ENCODE measurements at places on chromosomes 12 and 14. TPM values are rescaled to one million over a fixed set of nuclear protein-coding genes. Genes with fewer than 3 reads are reported as not detected.

DNA sequence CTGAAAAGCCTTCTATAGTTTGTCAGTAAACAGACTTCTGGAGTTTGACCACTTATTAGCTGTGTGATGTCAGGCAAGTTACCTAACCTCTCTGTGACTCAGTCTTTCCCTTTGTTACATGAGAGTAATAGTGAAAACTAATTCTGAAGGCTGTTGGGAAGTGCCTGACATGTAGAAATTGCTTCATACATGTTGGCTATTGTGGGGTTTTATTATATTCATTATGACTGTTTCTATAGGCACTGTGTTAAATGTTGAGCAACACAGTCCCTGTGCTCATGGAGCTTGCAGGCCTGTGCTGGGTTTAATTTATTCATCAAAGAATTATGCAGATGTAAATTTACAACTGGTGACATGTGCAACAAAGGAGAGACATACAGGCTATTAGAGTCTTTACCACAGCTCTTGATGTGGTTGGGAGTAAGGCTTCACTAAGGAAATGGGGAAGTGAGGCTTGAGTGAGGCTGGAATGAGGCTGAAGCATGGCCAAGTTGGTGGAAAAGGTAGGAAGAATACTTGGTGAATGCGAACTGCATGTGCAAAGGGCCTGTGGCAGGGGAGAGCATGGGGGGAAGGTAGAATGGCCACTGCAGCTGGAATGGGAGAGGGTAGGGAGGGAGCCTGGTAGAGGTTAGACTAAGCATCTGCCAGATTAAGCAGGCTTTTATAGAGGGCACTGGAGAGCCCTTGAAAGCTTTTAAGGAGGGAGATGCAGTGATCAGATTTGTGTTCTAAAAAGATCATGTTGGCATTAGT lies 236.4 kb upstream of the CRY1 start:
- no peak for DNase-seq
- peaks cover 74% of the 10 kb centered on the region for H3K4me1 ChIP-seq
- H3K27ac ChIP-seq, result no peak overlapping the region
- H3K27me3 ChIP-seq, result no peaks in the 10 kb centered on the region
- H3K4me3 ChIP-seq, result no peak overlapping the region

DNA sequence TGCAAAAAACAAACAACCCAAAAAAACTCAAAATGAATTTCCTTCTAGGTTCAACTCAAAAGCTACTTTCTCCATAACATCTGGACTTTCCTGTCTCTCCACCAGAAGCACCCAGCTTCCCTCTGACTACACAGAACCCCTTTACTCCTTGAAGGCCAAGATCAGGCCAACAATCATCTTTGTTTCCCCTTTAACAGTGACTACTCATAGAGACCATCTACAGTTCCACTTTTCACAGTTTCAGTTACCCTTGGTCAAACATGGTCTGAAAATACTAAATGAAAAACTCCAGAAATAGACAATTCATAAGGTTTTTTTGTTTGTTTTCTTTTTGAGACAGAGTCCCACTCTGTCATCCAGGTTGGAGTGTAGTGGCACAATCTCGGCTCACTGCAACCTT lies 11.8 kb downstream of the GCH1 start:
- peak overlapping the region; percentile 4 for H3K27ac ChIP-seq
- DNase-seq, result no peak
- peaks cover 11% of the 10 kb centered on the region for H3K36me3 ChIP-seq
- H3K4me1 ChIP-seq, result peaks cover 50% of the 10 kb centered on the region
- no peaks in the 10 kb centered on the region for H3K27me3 ChIP-seq

DNA sequence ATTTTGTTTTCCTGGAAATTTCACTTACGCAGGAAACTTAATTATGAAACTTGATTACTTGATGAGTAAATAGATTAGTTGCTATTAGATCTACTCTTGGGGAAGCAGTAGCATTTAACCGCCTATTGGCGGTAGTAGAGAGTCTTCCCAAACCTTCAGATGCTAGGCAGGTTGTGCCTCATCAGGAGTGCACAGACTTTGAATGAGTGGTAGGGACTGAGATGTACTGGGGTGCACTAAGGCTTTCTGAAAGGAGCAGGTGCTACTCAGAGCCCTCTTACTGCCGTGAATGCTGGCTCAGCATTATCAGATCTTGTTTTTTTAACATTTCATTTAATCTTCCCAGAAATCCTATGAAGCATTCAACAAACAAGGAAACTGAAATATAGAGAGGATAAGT lies 7.7 kb downstream of the GATC start:
- H3K4me3 ChIP-seq, result no peak overlapping the region
- peaks cover 7% of the 10 kb centered on the region for H3K4me1 ChIP-seq
- DNase-seq, result peak; percentile 40
- no peak overlapping the region for H3K27ac ChIP-seq

The TEAD4 gene
- total RNA-seq, result 1.00 TPM

DNA sequence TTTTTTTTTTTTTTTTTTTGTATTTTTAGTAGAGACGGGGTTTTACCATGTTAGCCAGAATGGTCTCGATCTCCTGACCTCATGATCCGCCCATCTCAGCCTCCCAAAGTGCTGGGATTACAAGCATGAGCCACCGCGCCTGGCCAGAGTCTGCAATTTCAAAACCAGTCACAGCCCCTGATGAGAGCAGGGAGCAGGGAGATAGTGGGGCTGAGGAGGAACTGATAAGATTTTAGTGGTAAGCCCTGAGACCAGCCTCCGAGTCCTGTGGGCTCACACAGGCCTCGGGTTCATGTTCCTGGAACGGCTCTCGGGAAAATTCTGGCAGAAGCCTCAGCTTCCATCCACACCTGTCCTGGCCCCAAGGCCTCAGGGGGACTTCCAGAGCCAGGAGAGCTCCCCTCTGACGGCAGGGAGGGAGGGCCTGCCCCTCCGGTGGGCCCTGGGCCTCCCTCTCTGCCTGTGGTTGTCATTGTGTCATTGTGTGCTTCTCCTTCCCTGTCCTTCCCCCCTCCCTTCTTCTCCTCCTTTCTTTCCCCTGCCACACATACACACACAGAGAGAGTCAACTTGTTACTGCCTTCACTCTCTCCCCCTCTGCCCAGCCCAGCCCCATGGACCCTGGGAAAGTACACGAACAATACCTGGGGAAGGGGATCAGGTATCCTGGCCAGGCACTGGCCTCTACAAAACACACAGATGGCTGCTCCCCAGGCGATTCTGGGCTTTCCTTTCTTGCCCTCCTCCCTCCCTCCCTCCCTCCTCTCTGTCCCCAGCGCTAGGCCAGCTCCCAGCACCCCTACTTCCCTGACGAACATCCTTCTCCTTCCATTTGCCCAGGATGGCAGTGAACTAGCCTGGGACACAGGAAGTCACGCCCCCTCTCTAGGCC lies 294.1 kb downstream of the DPF3 start:
- H3K27ac ChIP-seq, result no peak overlapping the region
- H3K27me3 ChIP-seq, result peaks cover 29% of the 10 kb centered on the region
- H3K4me3 ChIP-seq, result no peak overlapping the region

- H3K4me3 ChIP-seq, result no peak overlapping the region
- DNase-seq, result no peak
- no peaks in the 10 kb centered on the region for H3K36me3 ChIP-seq
- H3K27me3 ChIP-seq, result peaks cover 28% of the 10 kb centered on the region
- H3K27ac ChIP-seq, result no peak overlapping the region
Measured at GRCh38 chr14:106876711-106877110, 1350.3 kb downstream of the TMEM121 start.

The PRR13 gene
- total RNA-seq, result 223 TPM

DNA sequence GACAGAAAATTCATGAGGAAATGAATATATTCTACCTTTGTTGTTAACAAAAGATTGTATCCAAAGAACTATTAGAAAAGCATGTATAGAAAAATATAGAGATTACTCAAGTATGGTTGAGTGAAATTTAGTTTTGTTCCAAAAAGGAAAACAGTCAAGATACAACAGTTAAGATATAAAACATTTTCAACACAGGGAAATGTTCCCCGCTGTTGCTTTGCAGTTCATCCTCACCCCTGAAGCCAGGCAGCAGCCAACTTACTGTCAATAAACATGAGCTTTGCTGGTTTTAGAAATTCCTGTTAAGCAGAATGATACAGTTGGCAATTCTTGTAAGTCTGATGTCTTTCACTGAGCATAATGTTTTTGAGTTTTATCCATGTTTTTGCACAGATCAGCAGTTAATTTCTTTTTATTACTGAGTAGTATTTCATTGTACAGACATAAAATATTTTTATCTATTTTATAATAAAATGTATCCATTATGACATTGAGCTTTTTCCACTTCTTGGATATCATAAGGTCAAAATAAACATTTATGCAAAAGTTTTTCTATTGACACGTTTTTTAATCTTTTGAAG lies 1.2 kb upstream of the CLEC2B start:
- DNase-seq, result no peak
- no peaks in the 10 kb centered on the region for H3K27me3 ChIP-seq
- H3K27ac ChIP-seq, result peak overlapping the region; percentile 98
- H3K36me3 ChIP-seq, result peaks cover 12% of the 10 kb centered on the region
- peak overlapping the region; percentile 91 for H3K4me3 ChIP-seq
- H3K4me1 ChIP-seq, result peaks cover 18% of the 10 kb centered on the region

The KRT79 gene
- total RNA-seq, result not detected

- H3K4me1 ChIP-seq, result no peaks in the 10 kb centered on the region
- H3K4me3 ChIP-seq, result no peak overlapping the region
- peak overlapping the region; percentile 27 for H3K27ac ChIP-seq
- H3K27me3 ChIP-seq, result no peaks in the 10 kb centered on the region
- DNase-seq, result no peak
Measured at GRCh38 chr12:122610207-122610606, 83.2 kb downstream of the KNTC1 start.

The MUCL1 gene
- not detected for total RNA-seq

DNA sequence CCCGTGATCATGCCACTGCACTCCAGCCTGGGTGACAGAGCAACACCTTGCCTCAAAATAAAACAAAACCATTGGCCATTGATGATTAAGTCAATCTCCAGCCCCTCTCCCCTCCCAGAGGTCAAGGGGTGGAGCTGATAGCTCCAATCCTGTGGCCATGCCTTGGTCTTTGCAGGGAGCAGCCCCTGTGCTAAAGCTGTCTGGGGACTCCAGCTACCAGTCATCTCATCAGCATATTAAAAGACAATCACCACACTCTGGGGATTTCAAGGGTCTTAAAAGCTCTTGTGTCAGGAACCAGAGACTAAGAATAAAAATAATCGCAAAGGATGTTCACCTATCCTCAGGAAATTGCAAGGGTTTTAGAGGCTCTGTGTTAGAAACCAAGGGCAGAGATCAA lies 30.6 kb downstream of the HCAR2 start:
- H3K36me3 ChIP-seq, result peaks cover 1% of the 10 kb centered on the region
- H3K27ac ChIP-seq, result no peak overlapping the region
- no peak for DNase-seq
- no peak overlapping the region for H3K4me3 ChIP-seq
- no peaks in the 10 kb centered on the region for H3K4me1 ChIP-seq
- H3K27me3 ChIP-seq, result no peaks in the 10 kb centered on the region

- H3K4me1 ChIP-seq, result no peaks in the 10 kb centered on the region
- no peak overlapping the region for H3K4me3 ChIP-seq
- no peaks in the 10 kb centered on the region for H3K36me3 ChIP-seq
Measured at GRCh38 chr12:16857456-16857923, 251.5 kb upstream of the LMO3 start.

The CLEC14A gene
- total RNA-seq, result not detected

- no peak overlapping the region for H3K4me3 ChIP-seq
- H3K4me1 ChIP-seq, result no peaks in the 10 kb centered on the region
- H3K36me3 ChIP-seq, result no peaks in the 10 kb centered on the region
- H3K27ac ChIP-seq, result no peak overlapping the region
Measured at GRCh38 chr14:100834794-100835547, 9.1 kb downstream of the MEG3 start.

GRCh38 chr14:100674428-100674827 lies 52.3 kb upstream of the DLK1 start:
- DNase-seq, result no peak
- H3K4me3 ChIP-seq, result no peak overlapping the region
- no peaks in the 10 kb centered on the region for H3K4me1 ChIP-seq
- H3K27ac ChIP-seq, result no peak overlapping the region
- H3K36me3 ChIP-seq, result no peaks in the 10 kb centered on the region
- peaks cover 40% of the 10 kb centered on the region for H3K27me3 ChIP-seq

The CD27 gene
- total RNA-seq, result 115 TPM

GRCh38 chr12:116443821-116444589 lies 115.2 kb upstream of the MAP1LC3B2 start:
- H3K4me1 ChIP-seq, result peaks cover 3% of the 10 kb centered on the region
- H3K27ac ChIP-seq, result no peak overlapping the region
- no peaks in the 10 kb centered on the region for H3K36me3 ChIP-seq
- no peak for DNase-seq

DNA sequence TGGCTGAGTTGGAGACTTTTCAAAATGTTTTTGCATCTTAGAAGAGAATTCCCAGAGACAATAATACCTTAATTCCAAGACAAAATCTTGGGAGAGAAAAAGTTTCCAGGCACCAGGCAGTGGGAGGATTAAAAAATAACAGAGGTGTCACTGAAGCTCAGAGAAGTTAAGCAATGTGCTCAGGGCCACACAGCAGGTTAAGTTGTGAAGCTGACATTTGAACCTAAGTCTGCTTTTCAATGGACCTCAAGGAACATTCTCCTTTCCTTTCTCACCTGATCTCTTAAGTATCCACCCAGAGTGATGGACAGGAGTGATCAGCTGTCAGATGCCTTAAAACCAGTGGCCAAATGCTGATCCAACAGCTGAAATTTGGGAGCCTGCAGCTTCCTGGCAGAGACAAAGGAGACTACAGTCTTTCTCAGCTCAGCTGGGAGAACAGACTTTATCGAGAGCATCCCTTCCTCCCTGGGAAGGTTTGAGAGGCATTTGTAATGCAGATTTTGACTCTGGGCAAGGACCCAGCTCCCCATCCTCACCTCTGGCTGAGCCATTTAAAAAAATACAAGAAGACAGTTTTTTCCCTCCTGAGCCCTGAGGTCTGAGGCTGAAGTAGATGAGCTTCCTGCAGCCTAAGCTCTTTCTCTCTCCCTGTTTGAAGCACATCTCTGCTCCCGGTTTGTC lies 174.9 kb upstream of the RPH3A start:
- no peaks in the 10 kb centered on the region for H3K36me3 ChIP-seq
- H3K27ac ChIP-seq, result no peak overlapping the region
- H3K4me1 ChIP-seq, result no peaks in the 10 kb centered on the region
- no peak overlapping the region for H3K4me3 ChIP-seq

The PRB2 gene
- total RNA-seq, result not detected

DNA sequence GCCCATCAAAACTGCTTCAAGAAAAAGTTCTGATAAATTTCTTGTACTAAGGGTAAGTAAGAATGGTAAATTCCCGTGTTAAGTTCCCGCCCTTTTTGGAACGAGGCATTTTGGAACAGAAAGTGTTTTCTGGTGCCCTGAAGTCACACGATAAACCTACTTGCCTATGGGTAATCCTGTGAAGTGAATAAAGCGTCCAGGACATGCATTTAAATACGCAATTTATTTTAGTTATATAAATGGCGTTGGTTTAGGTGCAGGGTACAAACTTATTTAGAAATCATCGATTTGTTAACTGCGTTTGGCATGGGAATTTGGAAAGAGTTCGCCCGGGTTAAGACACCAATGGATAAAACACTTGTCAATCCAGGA lies 715 bp upstream of the RAP1B start:
- H3K4me3 ChIP-seq, result peak overlapping the region; percentile 83
- no peaks in the 10 kb centered on the region for H3K27me3 ChIP-seq
- peaks cover 37% of the 10 kb centered on the region for H3K4me1 ChIP-seq
- peak; percentile 37 for DNase-seq
- peaks cover 38% of the 10 kb centered on the region for H3K36me3 ChIP-seq

The CALCOCO1 gene
- total RNA-seq, result 56.8 TPM

The INSM2 gene
- total RNA-seq, result not detected

All from activated CD4-positive, alpha-beta T cell treated with anti-CD3 and anti-CD28 coated beads, Interleukin-2, amount 10 ng/mL, durations not matched to agents 7 days and 5 days (primary cell).